Activated naive CD4-positive, alpha-beta T cell treated with anti-CD3 and anti-CD28 coated beads for 36 hours (primary cell): ENCODE measurements at places on chromosomes 3 and 15. TPM values are rescaled to one million over a fixed set of nuclear protein-coding genes. Genes with fewer than 3 reads are reported as not detected.

- no peak for DNase-seq
Observed at GRCh38 chr3:70726961-70727360, 414.5 kb upstream of the MDFIC2 start.

- no peak for DNase-seq
Observed at GRCh38 chr3:23667536-23668429, 138.0 kb upstream of the UBE2E1 start.

- no peak for DNase-seq
Observed at GRCh38 chr3:128760881-128761280, 34.9 kb downstream of the RAB7A start.

Gene APOD
- 0.44 TPM for total RNA-seq

DNA sequence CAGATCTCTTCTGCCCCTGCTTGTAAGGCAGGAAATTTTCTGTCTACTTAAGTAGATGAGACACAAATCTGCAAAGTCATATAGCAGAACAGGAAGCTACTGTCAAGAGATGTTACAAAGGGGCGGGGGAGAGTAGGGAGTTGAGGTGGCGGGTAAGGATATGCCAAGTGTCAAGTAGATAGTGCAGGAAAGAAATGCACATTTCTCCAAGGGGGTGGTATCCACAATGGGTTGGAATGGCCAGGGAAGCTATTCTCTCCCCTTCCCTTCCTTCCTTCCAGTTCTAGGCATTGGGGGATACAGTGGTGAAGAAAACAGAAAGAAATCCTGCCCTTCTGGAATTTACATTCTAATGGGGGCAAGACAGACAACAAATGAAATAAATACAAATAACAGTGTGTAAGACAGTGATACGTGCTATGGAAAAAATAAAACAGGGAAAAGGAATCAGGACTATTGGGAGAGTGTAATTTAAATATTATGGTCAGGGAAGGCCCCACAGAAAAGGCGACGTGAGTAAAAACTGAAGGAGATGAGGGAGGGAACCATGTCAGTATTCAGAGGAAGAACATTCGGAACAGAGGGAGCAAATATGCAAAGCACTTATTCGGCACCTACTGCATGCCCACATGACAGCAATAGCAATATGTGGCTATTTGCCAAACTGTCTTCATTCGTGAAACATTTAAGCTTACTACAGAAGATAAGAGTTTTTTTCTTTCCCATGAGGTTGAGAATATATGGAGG is 42.8 kb upstream of the RNU6-1 start:
- DNase-seq = peak; percentile 51

DNA sequence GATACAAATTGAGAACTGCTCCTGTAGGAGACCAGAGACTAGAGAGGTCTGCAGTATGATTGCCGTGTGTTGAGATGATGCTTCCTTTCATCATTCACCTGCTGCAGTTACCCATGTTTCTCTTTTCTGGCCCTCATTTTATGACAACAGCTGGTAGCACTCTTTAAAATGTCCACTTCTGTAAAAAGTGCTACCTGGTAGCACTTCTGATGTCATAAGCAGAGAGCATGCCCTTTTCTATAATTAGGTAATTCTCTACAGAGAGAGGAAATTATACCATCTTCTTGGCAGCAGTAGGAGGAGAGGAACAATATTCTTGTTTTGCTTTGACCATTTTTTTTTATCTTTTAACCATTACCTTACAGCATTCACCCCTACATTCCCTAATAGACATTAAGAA is 123.8 kb downstream of the PPM1L start:
- DNase-seq = no peak

GRCh38 chr15:25679492-25679891 is 183.6 kb downstream of the ATP10A start:
- DNase-seq = no peak

GRCh38 chr15:27865323-27865922 is 233.7 kb downstream of the OCA2 start:
- DNase-seq = no peak

DNA sequence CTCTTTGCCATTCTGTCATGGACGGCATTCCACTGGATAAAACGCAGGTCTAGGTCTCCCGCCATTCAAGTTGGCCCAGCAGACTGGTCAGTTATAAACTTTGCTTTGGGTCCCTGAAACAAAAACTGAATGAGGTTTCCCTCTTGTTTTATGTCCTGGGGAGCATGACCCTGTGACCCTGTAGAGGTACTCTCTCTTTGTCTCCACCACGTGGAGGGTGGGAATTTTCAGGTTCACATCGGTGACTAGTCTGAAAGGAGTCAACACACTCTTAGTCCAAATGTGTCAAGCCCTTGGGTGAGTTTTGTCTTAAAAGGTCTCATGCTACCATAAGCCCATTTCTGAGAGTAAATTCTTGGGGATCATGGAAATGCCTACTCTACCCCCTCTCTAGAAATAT is 139.9 kb downstream of the PLCH1 start:
- no peak for DNase-seq

GRCh38 chr3:73409138-73409763 is 215.5 kb downstream of the PDZRN3 start:
- DNase-seq = no peak

GRCh38 chr3:125351814-125352456 is 23.2 kb downstream of the ZNF148 start:
- DNase-seq = no peak

DNA sequence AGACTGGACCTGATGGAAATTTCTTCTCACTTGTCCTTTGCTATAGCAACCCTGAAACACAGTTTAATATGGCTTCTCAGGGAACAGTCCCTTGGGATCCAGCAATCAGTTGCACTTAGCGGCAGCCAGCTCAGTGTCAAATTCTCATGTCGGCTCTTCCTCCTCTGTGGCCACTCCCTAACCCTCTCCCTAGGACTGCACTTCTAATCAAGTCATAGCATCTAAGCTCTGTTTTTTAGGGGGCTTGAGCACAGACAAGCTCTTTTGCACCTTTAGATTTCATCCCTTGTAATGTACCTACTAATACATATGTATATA is 250.5 kb upstream of the TLE3 start:
- no peak for DNase-seq

- DNase-seq = no peak
Observed at GRCh38 chr3:11820531-11821041, 26.1 kb downstream of the TAMM41 start.

DNA sequence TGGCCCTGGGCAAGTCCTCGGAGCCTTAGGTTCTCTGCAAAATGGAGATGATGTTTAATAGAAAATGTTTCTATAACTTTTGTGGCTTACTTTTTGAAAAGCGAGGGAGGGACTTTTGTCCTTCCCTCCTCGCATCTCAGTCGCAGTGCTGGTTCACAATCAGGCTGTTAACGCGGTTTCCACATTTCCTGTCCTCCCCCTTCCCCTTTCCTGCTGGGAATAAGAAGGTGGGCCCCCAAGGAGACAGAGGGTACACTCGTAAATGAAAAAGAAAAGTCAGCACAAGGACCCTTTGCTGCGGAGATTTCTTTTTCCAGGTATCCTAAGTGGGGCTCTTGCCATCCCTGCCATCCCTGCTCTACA is 29.5 kb downstream of the ARHGAP31 start:
- no peak for DNase-seq

GRCh38 chr15:68126396-68126795 is 72.3 kb downstream of the PIAS1 start:
- DNase-seq = no peak

DNA sequence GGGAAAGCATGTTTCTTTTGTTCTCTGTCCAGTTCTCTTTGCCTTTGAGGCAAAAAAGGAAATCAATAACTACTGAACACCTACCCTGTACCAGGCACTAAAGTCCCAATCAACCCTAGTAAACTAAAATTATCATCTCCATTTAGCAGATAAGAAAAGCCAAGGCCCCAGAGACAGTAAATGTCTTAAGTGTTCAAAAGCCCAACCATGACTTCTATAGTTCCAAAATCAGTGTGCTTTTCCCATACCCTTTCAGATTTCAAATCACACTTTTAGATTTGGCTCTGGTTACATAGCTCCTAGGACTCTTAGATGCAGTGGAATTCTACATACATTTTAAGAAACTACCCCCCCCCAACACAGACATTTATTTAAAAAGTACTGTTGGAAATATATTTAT is 63.5 kb downstream of the UACA start:
- no peak for DNase-seq

DNA sequence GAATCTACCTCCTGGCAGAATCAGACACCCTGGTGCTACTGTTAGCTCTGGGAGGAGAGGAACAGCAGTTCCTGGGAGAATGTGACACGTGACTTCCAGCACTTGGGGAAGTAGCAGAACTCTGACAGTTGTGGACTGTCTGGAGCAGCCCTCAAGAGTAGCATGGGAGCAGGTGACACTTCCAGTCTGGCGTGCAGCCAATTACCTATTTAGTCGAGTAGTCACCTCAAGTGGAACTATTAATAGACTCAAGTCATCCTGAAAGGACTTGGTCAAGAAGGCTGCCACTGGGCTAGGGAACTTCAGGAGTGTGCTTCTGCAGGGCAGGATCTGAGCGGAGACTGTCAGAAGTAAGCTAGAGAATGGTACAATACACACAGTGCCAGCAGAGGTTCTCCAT is 62.3 kb downstream of the MTHFS start:
- no peak for DNase-seq

Gene DUOXA2
- total RNA-seq = not detected

- DNase-seq = no peak
Observed at GRCh38 chr15:36265422-36265821, 314.0 kb upstream of the CDIN1 start.

Gene TTC21A
- total RNA-seq = 1.5 TPM

Gene CCDC9B
- total RNA-seq = 2.2 TPM

DNA sequence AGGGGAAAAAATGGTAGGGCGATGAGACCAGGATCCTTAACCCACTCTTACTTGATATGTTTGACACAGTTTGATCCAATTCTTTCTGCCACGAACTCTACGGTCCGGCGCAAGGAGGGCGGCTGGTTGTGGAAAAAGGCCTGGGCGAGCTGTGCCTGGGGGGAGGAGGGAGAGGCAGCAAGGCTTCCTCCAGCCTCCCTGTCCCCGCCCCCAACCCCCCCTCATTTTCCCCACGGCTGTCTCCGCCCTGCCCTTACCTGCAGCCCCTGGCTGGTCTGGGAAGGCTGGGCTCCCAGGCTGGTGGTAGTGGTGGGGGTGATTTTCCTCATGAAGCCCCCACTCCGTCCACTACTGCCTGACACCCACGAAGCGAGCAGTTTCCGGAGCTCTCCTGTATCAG is 8.0 kb downstream of the CDAN1 start:
- DNase-seq = no peak

Gene GPX1
- 202 TPM for total RNA-seq

DNA sequence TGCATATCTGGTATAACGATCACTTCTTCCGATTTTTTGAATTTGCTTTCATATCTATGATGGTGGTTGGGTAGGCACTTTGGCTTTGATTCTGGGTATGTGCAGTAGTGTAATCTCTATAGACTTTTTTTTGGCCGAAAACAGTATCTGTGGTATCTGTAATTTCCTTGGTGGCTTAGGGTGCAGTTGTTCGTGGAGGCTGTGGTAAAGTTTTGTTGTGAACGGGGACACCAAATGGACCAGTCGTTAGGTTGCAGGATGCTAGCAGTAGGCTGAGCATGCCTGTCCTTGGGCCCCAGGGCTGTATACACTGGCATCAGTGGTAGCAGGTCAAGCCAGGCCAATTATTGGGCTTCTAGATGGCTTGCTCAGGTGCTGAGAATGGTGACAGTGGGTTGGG is 55.2 kb downstream of the CCDC66 start:
- no peak for DNase-seq

DNA sequence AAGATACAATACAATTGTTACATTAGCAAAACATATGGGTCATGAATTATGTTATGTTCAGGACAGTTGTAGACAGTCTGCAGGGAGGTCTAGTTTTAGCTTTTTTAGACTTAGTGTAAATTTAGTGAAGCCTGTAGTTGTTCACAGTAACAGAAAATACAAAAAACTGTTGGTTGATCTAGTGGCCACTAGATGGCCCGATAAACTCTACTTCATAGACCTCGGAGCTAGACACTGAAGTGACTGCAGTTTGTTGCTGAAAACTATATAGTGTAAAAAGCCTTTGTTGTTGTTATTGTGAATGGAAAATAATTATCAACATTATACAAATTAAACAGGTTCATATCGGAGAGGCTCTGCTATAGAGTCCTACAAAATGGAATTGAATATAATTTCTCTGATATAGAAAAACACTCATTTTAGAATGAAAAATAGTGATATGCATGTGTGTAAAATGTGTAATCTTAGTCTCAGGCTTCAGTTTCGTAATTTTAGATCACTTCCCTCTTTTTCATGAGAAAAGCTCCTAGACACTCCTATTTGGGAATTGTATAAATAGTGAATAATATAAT is 18.3 kb downstream of the MAGEL2 start:
- no peak for DNase-seq

DNA sequence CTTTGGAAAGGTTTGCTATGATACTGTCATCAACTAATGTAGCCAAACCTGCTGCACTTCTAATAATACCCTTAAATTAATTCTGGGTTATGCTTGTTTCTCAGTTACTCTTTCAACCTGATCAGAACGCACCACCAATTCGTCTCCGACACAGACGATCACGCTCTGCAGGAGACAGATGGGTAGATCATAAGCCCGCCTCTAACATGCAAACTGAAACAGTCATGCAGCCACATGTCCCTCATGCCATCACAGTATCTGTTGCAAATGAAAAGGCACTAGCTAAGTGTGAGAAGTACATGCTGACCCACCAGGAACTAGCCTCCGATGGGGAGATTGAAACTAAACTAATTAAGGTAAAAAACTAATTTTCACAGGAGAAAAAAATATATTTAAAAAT is 7.9 kb upstream of the RPLP1 start:
- no peak for DNase-seq

GRCh38 chr15:37100966-37101215 is 542 bp upstream of the MEIS2 start:
- no peak for DNase-seq

GRCh38 chr3:143648218-143648617 is 200.1 kb downstream of the SLC9A9 start:
- no peak for DNase-seq

DNA sequence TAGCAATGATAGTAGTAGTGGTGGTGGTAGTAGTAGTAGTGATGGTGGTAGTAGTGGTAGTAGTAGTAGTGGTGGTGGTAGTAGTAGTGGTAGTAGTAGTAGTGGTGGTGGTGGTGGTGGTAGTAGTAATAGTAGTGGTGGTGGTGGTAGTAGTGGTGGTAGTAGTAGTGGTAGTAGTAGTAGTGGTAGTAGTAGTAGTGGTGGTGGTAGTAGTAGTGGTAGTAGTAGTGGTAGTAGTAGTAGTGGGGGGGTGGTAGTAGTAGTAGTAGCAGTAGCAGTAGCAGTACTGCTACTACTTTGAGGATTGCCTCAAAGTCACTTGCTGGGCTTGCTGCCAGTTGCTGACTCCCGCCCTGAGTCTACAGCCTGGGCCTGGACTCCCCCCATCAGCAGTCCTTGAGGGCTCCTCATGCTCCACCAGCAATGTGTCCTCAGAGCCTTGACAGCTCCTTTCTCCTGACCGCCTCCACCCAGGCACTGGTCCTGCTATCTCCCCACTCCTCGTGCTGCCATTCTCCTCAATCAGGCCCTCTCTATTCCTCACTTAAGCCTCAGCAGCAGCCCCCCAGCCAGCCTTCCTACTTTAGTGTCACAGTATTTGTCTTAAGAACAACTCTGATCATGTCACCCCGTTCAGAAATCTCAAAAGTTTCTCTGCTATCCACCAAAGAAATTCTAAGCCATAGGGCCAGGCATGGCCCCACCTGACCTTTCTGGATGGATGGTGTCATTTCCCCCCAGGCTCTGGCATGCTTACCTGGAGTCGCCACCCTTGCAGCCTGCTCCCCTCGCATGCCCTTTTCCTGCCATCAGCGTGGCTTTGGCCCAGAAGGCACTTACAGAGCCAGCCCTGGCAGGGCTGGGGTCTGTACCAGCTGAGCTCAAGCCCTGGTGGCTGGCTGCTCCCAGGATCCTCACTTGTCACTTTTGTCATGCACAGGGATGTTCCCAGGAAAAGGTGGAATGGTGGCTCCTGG is 45.6 kb downstream of the DLEC1 start:
- peak; percentile 16 for DNase-seq
